Femur (tissue), 1 donor: ENCODE measurements at places on chromosomes 5 and 9.

- DNase-seq: no peak
Measured at GRCh38 chr5:23742701-23743100, 235.3 kb downstream of the PRDM9 start.

DNA sequence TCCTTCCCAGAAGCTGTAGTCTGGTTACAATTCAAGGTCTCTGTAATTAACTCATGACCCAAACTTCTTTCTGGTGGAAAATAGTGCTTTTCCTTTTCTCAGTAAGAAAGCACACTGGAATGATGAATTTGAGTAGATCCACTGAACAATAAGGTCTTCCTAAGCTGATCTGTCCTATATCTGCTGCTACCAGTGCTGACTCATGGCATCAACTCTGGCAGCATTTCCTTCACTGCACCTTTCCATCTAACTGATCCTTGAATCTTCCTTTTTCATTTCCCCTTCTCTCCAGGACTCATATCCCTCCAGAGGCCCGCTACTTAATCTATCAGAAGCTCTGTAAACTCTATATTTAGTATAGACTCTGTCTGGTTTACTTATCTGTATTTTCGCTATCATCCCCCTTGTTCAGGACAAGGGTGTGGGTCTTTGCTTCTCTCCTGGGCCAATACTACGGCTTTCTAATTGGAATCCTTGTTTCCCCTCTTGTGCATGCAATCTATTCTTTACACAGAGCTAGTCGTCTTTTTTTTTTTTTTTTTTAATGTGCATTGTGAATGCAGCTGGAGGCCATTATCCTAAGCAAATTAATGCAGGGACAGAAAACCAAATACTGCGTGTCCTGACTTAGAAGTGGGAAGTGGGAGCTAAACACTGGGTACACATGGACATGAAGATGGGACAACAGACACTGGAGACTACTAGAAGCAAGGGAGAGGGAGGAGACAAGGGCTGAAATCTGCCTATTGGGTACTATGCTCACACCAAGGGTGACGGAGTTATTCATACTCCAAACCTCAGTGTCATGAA, 192.2 kb upstream of the RPS23 start:
- no peak for DNase-seq

DNA sequence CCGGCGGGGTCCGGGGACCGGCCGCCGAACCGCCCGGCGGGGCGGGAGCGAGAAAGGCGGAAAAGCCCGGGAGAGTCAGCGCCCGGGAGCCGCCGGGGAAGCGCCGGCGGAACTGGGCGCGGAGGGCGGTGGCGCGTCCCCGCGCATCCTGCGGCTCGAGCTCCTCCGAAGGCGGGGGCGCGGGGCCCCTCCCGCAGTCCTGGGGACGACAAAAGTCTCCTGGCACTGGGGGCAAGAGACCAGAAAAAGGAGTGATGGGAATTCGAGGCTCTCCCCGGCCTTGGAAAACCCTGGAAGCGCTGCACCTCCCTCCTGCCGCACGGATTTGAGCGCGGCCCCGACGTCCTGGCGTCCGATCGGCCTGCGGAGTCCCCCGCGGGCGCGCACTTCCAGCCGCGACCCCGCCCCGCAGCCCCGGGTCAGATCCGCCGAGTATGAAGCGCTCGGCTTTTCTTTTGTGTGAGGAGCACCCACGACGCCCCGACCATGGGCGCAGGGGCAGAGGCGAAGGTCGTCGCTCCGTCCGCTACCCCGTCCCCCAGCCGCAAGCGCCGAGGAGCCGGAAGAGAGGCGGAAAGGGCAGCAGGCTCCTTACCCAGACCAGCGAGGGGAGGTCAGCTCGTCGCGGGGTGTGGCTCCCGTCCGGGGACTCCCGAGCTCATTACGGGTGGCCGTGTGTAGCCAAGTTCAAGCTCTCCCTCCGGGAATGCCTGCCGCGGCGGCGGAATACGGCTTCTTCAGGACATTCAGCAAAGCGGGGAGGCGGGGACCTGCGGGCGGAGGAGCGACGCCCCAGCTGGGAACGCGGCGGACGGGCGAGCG, at the start of gene EPB41L4A:
EPB41L4A (minus strand) TSS at position 114 of the 822 bp plus-strand sequence. CDS start 238 bp downstream, outside the sequence.
- peak; percentile 66 for DNase-seq

- no peak for DNase-seq
Measured at GRCh38 chr9:9177081-9177480, 1377.5 kb upstream of the DMAC1 start.

- no peak for DNase-seq
Measured at GRCh38 chr5:161420521-161420920, 126.0 kb downstream of the GABRB2 start.

DNA sequence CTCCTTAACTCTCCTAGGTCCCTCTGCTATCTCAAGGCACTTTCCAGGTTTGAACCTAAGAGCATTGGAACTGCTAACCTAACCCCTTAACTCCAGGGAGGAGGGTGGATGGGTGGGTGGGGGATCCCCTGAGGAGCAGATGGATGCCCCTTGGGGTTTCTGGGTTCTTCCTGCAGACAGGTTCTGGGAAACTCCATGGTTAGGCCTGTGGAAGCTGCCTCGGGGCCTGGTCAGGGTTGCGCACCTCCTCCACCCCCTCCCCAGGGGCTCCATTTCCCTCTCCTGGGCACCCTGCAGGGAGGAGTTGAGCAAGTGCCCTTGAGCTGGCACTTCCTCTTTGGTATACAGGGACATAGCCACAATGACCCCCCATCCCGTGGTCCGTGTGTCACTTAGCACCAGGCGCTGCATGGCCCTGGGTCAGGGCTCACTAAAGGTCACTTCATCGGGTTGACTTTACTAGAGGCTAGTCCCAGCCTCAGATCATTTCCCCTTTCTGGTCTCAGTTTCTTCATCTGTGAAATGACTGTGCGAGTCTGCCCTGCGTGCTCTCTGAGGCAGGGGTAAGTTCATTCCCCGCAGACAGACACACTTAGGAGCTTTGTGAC, 16.0 kb downstream of the CXXC5 start:
- DNase-seq: no peak

DNA sequence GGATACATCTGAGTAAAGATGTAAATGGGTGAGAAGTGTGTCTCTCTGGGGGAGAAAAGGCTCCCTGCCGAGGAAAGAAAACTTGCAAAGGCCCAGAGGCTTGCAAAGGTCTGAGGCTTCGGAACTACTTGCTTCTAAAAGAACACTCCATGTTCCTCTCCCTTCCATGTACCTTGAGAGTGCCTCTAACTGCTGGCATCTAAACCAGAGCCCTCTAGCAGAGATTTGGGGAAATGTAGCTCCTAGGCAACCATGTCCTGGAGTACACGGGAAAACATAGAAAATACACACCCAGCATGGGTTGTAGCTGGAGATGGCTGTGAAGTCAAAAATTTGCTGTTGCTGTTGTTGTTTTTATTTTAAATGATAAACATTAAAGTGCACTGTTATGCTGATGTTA, 151.6 kb downstream of the SYK start:
- DNase-seq: no peak
